ENCODE measurements at places on chromosomes 7 and 10. TPM values are rescaled to one million over a fixed set of nuclear protein-coding genes. Genes with fewer than 3 reads are reported as not detected.

- no peak for DNase-seq
Observed at GRCh38 chr10:56318816-56319215, 42.2 kb downstream of the ZWINT start.

DNA sequence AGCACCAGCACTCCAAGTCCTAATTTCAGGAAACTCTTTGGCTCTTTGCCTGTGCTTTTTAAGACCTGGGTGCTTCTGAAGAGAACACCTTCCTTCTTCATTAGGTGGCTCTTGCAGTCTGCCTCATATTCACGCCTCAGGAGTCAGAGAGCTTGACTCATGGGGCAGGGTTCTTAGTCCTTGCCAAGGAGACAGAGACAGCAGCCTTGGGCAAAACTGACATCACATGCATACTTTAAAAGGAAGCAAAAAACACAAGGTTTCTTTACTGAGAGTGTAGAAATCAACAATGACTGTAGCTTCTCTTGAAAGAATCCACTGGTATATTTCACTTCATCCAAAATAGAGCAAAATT is 780.6 kb downstream of the INHBA start:
- DNase-seq, result no peak

DNA sequence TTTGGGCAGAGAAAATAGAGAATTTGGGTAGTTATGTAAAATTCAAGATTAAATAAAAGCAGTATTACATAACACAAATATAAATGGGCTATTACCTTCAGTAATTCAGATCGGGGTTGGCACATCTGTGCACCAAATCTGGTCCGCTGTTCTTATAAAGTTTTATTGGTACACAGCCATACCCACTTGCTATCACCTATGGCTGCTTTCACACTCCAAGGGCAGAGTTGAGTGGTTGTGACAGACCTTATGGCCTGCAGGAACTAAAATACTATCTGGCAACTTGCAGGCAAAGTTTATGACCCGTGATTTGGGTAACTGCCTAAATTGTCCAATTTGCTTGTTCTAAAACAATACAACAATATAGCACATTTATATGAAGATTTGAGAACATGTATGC is 249.3 kb downstream of the DIP2C start:
- no peak for DNase-seq

- no peak for DNase-seq
Observed at GRCh38 chr10:112832361-112832878, 117.6 kb upstream of the TCF7L2 start.

DNA sequence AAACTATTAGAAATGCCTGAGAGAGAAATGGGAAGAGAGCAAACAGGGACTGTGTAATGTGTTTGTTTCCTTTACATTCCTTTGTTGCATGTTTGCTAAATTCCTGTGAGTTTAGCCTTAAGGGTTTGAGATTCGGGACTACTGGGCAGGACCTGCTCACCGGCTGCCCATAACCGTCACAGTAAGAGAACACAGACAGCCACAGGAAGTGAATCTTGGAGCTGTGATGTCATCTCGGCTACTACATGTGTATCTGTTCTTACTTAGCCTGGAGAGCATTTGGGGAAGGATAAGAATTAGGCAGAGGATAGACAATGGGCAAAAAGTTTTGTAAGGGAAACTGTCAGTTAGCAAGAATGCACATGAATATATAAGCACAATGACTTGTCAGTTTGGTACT is 485.1 kb upstream of the KLF6 start:
- no peak for DNase-seq

DNA sequence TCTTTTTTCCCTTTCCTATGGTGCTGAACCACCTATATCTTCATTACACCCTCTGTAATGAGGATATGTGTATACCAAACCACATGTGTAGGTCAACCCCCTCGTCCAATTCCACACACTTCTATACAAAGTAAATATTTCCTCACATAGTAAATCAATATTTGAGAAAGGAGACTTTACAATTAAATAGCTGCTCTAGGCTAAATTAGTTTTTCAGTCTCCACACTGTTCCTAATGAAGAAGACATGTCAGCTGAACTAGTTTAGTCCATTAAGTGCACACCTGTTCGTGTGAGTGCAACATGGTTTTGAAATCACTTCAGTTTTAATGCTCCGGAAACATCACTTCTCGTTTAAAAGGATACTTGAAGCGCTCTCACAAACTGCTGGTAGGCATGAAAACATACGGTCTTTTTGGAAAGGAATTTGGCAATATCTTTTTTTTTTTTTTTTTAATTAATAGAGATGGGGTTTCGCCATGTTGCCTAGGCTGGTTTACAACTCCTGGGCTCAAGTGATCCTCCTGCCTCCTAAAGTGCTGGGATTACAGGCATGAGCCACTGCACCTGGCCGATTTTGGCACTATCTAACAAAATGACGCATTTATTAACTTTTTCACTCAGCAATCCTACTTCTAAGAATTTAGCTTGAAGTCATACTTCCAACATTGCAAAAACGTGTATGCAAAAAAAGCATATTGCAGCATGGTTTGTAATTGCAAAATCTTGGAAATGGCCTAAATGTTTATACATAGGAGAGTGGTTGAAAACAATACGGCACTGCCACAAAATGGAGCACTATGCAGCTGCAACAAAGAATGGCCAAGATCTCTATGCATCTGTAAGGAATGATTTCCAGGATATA is 2.1 kb upstream of the XRCC2 start:
- no peak for DNase-seq

GRCh38 chr7:70761711-70762328 is 370.1 kb upstream of the GALNT17 start:
- no peak for DNase-seq

Gene SEMA3C
- 111 TPM for total RNA-seq

Gene MCMBP
- 48.9 TPM for total RNA-seq
